Transverse colon (tissue), 4 donors: ENCODE measurements at places on chromosomes 12 and 14.
A peak's percentile ranks its signal among the peaks of the same experiment; 100 is the strongest.

GRCh38 chr12:80553316-80553715, 109.3 kb downstream of the PTPRQ start:
- no peak for DNase-seq

DNA sequence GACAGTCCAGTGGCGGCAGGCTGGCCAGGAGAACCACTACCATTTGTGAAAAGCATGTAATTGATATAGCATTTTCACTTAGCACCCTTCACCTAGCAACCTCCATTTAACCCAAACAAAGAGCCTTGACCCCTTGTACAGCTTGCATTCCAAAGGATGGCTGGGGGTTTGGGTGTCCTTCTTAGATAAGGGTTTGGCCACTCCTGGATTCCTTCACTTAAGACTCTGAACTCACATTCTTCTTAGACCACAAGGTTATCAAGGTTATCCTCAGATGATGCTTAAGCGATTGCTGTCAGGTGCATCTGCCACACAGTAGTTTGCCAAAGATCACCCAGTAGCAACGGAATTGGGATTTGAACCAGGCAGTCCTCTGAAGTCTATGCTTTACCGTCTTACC, 102.8 kb downstream of the ZNF664 start:
- no peak for DNase-seq

DNA sequence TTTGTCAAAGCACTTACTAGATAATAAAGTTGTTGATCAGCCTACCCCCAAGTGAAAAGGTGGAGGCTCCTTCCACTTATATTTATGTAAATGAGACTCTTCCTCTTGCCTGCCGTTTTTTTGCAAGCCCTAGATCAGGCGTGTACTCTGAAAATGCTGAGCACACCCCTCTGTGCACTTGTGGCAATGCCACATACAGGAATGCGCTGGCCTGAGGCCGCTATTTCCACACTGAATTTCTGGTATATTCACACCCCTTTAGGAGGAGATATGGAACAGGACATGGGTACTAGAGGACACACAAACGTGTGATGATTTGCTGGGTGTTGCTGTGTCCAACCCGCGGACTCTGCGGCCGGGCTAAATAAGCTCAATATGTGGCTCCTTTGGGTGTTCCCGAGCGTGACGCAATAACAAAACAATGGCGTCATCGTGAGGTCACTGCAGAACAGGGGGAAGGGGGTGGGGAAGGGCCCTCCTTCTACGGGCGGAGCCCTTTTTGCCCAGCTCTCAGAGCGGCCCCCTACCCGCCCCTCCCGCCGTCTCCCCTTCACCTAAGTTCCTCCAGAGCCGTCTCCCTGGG, 554 bp upstream of the TSPAN31 start:
- DNase-seq: peak; percentile 84

- no peak for DNase-seq
These were observed 42.1 kb downstream of the CCDC91 start for GRCh38 chr12:28232211-28232928.

DNA sequence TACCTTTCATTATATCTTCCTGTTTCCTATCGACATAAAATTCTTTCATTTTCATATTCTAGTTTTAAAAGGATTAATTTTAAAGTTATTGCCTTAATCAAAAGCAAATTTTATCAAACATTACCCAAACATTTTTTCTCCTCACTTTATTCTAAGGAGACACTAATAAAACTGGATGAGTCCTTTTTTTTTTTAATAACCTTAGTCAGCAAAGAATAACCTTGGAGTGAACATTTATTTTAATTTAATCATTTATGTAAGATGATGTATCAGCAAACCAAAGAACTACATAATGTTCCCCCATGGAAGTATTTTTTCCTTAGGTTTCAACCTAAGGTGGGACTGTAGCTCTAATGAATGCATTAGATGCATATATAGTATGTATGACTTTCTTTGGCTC, 83.9 kb downstream of the RAD52 start:
- DNase-seq: no peak

GRCh38 chr12:99824900-99825542, 159.7 kb downstream of the ANKS1B start:
- no peak for DNase-seq
